Suppressor macrophage treated with lipopolysaccharide for 1 hour (primary cell): ENCODE measurements at places on chromosomes 4 and X.

- no peak for DNase-seq
Measured at GRCh38 chr4:8761167-8761823, 110.3 kb downstream of the HMX1 start.

DNA sequence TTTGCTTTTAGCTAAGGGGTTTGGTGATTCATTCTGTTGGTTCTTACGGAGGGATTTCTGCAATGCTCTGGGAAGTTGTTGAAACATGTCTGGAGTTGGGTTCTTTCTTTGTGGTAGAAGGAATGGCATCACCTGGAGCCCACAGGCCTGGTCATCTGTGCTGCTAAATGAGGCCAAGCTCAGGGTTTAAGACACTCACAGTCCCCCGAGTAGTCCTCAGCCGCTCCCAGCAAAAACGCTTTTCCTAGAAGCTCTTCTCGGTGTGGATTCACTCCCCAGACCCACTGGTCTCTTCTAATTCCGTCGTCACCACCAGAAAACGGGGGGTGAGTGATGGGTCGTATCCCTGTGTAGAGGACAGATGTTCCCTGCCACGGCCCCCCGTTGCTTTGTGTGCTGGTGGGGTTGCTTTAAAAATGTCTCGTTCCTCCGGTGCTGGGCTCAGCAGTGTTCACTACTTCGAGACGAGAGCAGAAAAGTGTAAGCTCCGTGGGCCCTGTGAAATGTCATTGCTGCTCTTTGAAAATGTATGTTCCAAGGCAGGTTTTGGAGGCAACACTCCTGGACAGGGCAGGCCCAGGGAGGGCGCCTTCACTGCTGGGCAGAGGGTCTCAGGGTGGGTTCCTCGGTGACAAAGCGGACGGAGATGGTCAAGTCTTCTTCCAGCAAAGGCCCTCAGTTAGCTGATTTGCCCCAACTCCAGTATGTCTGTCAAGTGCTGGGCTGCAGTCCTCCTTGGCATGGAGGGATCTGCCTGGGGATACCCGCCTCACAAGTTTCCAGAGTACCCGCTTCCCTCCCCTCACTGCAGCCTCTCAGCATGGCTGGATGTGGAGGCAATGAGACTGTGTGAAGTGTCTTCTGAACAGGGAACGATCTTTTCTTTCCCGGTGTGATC, 37.3 kb downstream of the PSAPL1 start:
- no peak for DNase-seq

GRCh38 chr4:47032405-47033106, 1.2 kb downstream of the GABRB1 start:
- DNase-seq = peak; percentile 60

- peak; percentile 61 for DNase-seq
Measured at GRCh38 chr4:13527981-13528820, 16.1 kb downstream of the NKX3-2 start.

- DNase-seq = no peak
Measured at GRCh38 chrX:108186811-108187210, 95.2 kb downstream of the ATG4A start.

DNA sequence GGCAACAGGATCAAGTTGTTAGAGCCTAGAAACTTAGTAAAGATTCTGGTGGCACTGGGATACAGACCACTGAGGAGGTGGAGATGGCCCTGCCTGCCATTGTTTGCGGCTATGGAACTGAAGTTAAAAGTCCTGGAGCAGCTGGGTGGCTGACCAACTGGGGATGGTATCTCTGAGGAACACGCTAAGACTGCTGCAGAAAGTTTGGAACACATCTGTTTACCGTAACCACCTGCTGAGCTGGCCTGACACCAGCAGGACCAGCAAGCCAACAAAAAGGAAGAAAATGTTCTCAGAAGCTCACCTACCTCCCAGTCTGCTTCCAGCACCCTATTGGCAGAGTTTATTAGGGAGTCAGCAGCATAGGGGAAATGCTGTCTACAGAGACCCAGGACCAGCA, 17.4 kb upstream of the PACRGL start:
- no peak for DNase-seq

DNA sequence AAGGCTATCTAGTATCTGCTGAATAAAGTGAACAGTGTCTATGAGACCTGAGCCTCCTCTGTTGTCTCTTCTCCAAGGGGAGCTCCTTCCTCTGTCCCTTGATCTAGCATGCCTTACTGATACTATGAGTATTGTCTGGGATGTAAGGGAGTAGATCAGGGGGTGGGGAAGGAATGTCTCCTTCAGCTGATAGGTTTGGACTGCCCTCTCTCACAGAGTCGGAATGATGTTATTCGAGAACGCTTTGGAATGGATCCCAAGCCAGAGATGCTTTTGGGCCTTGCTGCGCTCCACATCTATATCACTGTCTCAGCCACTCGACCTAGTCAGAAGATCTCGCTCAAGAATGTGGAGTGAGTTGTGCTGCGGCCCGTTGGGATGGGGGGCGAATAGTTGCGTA, 68.3 kb upstream of the PRPS1 start:
- DNase-seq = no peak

- no peak for DNase-seq
Measured at GRCh38 chr4:185852961-185853360, 41.0 kb upstream of the SORBS2 start.
